Cerebellum (tissue), 4 donors: ENCODE measurements at places on chromosomes 3 and 15. TPM values are rescaled to one million over a fixed set of nuclear protein-coding genes. Genes with fewer than 3 reads are reported as not detected.

GRCh38 chr15:41828807-41829141 is 882 bp downstream of the JMJD7 start:
- no peak for DNase-seq

DNA sequence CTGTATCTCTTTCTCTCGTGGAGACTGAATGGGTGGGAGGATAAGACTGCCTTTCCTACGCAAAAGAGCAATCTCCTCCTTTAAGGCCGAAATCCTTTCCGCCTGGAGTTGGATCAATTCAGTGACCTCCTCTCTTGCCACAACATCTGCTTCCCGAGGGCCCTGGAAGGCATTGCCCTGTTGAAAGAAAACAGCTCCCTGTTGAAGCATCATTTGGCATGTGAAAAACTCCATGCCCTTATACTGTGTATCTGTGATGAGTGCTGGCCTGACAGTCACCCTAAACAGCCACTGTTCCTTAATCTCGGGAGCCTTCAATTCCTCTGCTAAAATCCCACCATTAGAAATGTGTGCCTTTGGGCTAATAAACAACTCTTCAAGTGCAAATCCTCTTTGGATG is 80.2 kb downstream of the BOC start:
- DNase-seq: no peak

GRCh38 chr3:174937478-174937877 is 78.3 kb downstream of the NAALADL2 start:
- no peak for DNase-seq

The MEGF11 gene
- total RNA-seq: 14.0 TPM

The INSYN1 gene
- 22.9 TPM for total RNA-seq

DNA sequence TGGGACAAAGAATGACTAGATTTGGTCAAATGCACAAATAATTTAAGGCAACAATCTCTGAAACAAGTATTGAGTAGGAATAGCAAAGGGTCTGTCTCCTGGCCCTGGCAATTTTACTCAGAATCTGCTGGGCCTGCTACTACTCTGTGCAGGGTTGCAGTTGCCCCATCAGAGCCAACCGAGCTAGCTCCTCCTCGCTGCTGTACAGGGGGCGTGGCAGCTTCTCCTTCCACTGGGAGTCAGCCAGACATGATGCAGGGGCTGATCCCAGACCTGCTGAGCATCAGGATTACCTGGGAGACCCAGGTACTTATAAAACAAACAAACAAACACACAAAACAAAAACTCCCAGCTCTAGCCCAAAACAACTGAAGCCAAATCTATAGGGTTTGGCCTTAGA is 30.5 kb upstream of the PXYLP1 start:
- no peak for DNase-seq

GRCh38 chr3:39241561-39241960 is 38.3 kb downstream of the CX3CR1 start:
- no peak for DNase-seq

The PRRT3 gene
- 5.5 TPM for total RNA-seq

DNA sequence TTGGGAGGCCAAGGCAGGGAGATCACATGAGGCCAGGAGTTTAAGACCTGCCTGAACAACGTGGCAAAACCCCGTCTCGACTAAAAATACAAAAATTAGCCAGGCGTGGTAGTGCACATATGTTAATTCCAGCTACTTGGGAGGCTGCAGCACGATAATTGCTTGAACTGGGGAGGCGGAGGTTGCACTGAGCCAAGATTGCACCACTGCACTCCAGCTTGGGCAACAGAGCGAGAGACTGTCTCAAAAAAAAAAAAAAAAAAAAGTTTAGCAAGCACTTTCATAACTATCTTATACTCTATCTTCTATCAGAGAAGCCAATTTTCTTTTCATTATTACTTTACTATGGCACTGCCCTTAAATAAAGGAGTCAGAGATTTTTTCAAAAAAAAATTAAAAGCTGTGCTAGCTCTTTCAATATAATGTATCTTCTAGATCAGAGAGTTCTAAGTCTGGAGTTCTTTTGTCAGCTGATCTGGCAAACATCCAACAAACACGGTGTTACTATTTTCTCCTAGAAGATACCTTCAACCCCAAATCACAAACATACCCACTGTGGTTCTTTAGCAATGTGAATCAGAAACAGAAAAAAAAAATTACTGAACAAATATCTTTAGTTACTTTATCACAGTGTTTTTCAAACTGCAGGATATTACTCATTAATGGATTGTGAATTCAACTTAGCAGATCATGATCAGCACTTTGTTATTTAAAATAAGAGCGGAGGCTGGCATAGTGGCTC is 3.0 kb downstream of the ZNF770 start:
- DNase-seq: no peak

The FBLN2 gene
- total RNA-seq: 11.3 TPM

DNA sequence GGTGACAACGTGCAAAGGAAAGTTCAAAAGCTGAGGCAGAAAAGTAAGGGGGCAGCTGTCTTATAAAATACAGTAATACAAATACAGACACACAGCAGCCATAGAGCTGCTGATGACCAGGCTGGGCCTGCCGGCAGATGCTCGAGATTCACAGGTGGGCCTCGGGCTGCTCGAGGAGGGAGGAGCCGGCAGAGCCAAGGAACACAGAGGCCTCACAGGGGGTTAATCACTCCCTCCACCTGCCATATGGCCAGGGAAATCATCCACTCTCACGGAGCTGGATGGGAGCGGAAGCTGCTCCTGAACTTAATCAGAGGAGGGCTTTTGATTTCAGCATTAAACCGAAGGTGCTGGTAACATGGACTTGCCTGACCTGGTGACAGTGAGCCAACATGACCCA is 29.6 kb upstream of the MGLL start:
- peak; percentile 87 for DNase-seq

DNA sequence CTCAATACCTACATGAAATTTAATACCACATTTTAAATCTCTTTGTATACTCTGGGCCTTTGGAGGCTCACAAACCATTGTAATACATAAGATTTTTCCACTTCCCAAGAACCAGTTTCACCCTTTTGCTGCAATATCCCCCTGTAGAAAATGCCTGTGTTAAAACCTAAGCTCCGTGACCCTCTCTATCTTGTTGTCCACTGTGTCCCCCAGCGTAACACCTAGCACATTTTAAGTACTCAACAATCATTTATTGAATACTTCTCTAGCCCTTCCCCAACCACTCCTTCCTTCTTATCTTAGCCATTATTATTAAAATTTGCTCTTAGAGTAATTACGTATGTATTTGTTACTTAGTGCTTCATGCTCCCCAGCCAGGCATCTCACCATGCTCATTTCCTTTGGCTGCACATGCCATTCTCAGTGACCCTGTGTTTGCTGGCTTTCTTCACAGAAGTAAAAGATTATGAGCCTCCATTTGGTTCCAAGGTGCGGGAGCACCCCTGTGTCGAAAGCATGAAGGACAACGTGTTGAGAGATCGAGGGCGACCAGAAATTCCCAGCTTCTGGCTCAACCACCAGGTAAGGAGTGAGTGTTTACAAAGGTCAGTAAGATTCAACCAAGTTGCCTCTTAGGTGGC is 81.6 kb downstream of the TGFBR2 start:
- DNase-seq: no peak

- no peak for DNase-seq
Measured at GRCh38 chr3:84987706-84988504, 29.1 kb downstream of the CADM2 start.

The OXSM gene
- 9.0 TPM for total RNA-seq

GRCh38 chr15:84946772-84947489 is 34.7 kb upstream of the PDE8A start:
- DNase-seq: no peak
